ENCODE measurements at places on chromosomes 3 and 15. TPM values are rescaled to one million over a fixed set of nuclear protein-coding genes. Genes with fewer than 3 reads are reported as not detected.

Gene BHLHE40
- total RNA-seq = 295 TPM

- peaks cover 6% of the 10 kb centered on the region for H3K4me1 ChIP-seq
- no peak for DNase-seq
- no peak overlapping the region for H3K27ac ChIP-seq
- peaks cover 3% of the 10 kb centered on the region for H3K36me3 ChIP-seq
These were observed 31.4 kb upstream of the PLXNA1 start for GRCh38 chr3:126951561-126951960.

GRCh38 chr3:83934192-83935021 lies 1024.4 kb upstream of the CADM2 start:
- no peaks in the 10 kb centered on the region for H3K36me3 ChIP-seq
- no peaks in the 10 kb centered on the region for H3K27me3 ChIP-seq
- DNase-seq = no peak

- peaks cover 64% of the 10 kb centered on the region for H3K4me1 ChIP-seq
- no peaks in the 10 kb centered on the region for H3K27me3 ChIP-seq
- peak; percentile 59 for DNase-seq
- peak overlapping the region; percentile 85 for H3K27ac ChIP-seq
- no peaks in the 10 kb centered on the region for H3K36me3 ChIP-seq
These were observed 2.8 kb downstream of the HEMK1 start for GRCh38 chr3:50572158-50572557.

GRCh38 chr3:97862582-97862981 lies 40.8 kb downstream of the CRYBG3 start:
- peaks cover 2% of the 10 kb centered on the region for H3K4me1 ChIP-seq
- H3K27ac ChIP-seq = no peak overlapping the region
- no peaks in the 10 kb centered on the region for H3K36me3 ChIP-seq
- no peak overlapping the region for H3K4me3 ChIP-seq
- no peaks in the 10 kb centered on the region for H3K27me3 ChIP-seq
